ENCODE measurements at places on chromosomes 3 and 15.
A peak's percentile ranks its signal among the peaks of the same experiment; 100 is the strongest.

- no peak for DNase-seq
Observed at GRCh38 chr15:63834500-63835210, 907 bp upstream of the HERC1 start.

GRCh38 chr15:71666763-71667620, 143.4 kb upstream of the NR2E3 start:
- no peak for DNase-seq

GRCh38 chr3:194773216-194773615, 87.5 kb downstream of the FAM43A start:
- DNase-seq, result no peak

DNA sequence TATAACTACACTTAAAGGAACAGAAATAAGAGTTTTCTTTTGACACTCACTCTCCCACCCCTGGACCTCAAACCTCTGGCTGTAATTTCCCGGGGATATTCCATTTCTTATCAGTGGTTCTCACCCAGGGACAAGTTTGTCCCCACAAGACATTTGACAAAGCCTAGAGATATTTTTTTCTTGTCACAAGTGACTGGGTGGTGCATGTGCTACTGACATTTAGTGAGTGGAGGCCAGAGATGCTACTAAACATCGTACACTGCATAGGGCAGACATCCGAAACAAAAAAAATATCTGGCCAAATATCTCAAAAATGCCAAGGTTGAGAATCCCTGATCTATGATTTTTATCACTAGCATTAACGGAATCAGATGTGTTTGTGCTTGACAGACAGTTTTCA, 168.0 kb upstream of the FRMD4B start:
- DNase-seq, result no peak

DNA sequence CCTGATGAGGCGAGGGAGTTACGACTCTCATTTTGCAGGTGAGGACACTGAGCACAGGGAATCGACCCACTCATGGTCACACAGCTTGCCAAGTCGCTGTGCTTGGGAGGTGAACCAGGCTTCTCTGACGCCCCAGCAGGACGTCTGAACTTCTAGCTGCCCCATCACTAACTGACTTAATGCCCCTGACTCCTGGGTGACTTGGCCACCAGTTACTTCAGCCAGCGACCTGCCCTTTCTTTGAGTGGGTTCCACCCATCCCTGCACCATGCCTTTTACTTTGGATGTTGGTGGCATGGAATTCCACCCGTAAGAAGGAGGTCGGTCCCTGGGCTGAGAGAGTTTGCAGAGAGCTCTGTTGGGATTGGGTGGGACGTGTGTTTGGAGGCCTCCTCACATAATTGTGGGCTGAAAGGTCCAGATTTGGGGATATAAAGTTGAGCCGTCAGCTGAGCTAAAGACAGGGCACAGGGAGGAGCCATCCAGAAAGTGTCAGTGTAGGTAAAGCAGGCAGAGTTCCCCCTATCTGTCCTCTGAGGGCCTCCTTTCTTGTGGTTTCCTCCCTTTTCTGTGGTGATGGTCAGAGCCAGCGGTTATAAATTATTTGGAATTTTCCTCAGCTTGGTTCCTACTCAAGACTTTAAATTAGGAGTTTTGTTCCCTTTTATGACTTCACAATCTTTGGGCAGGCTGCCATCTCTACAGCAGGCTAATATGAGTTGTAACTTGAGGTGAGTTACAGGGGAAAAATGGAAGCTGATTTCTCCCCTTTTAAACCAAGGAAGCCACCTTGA, 55.0 kb downstream of the FLNB start:
- DNase-seq, result no peak

DNA sequence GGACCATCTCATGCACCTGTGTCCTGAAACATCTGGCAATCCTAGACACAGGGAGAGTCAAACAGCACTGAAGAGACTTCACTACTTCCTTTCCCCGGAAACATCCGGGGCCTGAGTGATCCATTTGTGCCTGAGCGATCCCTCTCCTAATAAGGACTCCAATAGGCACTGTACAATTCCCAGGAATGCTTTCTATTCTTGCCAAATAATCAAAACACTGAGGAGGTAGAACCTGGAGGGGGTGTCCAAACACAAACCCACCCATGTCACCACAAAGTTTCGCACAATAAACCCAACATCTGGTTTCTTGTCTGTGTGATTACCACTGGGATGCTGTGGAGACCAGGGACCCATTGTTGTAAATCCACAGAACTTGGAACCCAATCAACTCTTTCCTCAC, 205.0 kb downstream of the OPA1 start:
- no peak for DNase-seq

- no peak for DNase-seq
Observed at GRCh38 chr15:77609558-77609957, 23.2 kb downstream of the LINGO1 start.

DNA sequence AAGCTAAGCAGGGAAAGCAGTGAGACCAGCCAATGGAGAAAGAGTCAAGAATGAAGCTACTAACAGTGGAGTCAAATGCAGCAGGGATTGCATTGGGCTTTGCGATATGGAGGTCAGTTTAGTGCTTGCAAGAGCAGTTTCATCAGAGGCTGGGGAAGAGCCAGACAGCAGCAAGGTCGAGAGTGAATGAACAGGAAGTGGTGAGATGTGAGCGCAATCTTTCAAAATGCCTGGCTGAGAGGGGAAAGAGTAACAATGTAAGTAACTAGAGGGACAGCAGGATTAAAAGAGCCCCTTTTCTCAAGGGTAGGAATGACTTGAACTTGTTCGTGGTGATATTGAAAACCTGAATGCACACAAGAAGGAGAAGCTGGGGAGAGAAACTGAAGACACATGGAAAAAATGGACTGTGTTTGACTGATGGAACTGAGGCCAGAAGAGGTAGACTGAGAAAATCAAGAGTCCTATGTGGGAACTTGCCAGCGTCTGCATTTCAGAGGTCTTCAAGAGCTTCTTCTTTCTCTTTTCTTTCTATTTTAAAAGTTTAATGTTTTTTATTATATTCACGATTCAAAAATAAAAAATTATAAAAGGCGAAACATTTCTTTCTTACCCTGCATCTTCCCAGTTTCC, 30.6 kb upstream of the GPR160 start:
- DNase-seq, result no peak

GRCh38 chr3:13828501-13829265, 51.2 kb downstream of the WNT7A start:
- no peak for DNase-seq

DNA sequence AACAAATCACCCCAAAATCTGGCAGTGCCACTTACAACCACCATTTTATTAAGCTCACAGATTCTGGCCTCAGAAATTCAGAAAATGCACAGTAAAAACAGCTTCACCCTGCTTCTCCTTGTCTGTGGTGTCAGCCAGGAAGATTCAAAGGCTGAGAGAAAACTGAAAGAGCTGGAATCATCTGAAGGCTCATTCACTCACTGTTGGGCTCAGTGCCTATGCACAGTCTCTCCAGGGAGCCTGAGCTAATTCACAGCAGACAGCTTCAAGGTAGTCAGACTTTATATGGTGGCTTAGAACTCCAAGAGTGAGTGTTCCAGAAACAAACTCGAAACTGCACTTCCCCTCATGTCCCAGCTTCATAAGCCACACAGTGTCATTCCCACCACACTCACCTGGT, 16.5 kb upstream of the PLOD2 start:
- no peak for DNase-seq

DNA sequence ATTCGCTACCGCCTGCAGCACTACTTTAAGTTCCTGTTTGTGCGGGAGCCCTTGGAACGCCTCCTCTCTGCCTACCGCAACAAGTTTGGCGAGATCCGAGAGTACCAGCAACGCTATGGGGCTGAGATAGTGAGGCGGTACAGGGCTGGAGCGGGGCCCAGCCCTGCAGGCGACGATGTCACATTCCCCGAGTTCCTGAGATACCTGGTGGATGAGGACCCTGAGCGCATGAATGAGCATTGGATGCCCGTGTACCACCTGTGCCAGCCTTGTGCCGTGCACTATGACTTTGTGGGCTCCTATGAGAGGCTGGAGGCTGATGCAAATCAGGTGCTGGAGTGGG, 995 bp downstream of the CHST14 start:
- peak; percentile 52 for DNase-seq

GRCh38 chr3:11637901-11638458, 5.7 kb downstream of the VGLL4 start:
- no peak for DNase-seq

- no peak for DNase-seq
Observed at GRCh38 chr3:147462856-147463255, 53.7 kb downstream of the ZIC1 start.

GRCh38 chr15:55791551-55792400, 48.8 kb upstream of the PRTG start:
- DNase-seq, result peak; percentile 19

GRCh38 chr15:63023351-63023945, 19.1 kb upstream of the TPM1 start:
- no peak for DNase-seq

DNA sequence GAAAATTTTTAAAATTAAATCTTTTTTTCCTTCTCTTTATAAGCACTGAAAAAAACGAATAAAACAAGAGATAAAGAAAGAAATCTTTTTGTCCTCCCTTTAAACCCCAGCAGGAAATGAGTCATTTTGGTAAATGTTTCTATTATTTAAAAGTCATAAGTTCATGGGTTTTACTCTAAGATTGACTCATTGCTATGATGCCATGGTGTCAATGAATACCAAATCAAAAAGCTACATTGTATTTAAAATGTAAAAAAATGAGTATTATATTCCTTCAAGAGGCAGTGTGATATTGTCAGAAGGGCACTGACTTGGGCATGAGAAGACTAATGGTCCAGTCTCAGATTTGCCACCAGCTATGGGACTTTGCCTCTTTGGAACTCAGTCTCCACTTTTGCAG, 303.4 kb upstream of the DNAJC19 start:
- DNase-seq, result peak; percentile 44

- DNase-seq, result peak; percentile 95
Observed at GRCh38 chr3:124986192-124987143, 51.9 kb upstream of the MUC13 start.

GRCh38 chr15:83207009-83207659, 489 bp downstream of the HDGFL3 start:
- DNase-seq, result peak; percentile 27

GRCh38 chr15:83999396-84000135, 236.0 kb upstream of the GOLGA6L4 start:
- peak; percentile 85 for DNase-seq

DNA sequence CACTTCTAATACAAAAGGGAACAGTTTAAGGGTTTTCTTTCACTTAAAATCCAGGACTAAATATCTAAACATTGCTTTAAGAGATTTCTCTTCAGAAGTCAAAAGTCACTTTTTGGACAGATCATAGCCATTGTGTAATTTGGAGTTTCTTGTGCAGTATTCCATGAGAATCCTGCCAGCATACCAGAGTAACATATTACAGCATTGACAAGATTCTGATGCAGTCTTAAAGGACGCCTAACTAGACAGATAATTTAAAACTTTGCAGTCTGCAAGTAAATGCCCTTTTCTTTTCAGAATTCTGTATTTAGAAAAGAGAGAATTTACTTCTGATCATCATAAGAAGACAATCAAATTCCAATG, 17.5 kb upstream of the IGSF10 start:
- no peak for DNase-seq

DNA sequence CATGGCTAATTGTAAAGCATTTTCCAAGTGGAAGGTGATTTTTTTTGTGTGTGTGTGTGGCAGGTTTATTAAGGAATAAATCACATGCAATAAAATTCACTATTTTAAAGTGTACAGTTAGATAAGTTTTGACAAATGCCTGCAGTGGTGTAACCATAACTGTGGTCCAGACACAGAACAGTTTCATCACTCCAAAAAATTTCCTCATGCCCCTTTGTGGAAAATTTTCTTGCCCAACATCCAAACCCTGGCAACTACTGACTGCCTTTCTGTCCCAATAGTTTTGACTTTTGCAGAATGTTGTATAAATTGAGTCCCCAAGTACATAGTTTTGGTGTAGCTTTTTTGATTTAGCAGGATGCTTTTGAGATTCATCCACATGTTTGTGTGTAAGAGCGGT, 135.1 kb upstream of the KLHL25 start:
- no peak for DNase-seq

GRCh38 chr15:29067949-29068348, 182.2 kb downstream of the APBA2 start:
- no peak for DNase-seq

DNA sequence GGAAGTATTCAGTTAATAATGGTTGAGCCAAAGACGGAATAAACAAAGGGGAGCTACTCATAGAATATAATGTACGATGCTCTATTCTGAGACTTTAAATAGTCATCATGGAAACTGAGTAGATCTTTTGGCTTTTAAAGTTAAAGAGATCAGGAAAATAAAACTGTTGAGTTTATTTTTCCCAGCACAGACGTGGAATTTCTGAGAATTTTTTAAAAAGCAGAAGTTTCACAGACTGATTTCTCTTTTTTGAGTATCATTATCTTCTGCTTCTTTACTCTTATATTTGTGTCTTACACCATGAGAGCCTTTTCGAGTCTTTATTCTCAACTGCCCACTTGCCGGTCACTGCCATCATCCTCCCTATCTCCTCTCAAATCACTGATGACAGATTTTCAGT, 13.2 kb downstream of the P2RY14 start:
- no peak for DNase-seq

GRCh38 chr15:64774629-64775493, 528 bp downstream of the RBPMS2 start:
- DNase-seq, result no peak

GRCh38 chr3:14687360-14687759, 12.4 kb downstream of the C3orf20 start:
- DNase-seq, result no peak

DNA sequence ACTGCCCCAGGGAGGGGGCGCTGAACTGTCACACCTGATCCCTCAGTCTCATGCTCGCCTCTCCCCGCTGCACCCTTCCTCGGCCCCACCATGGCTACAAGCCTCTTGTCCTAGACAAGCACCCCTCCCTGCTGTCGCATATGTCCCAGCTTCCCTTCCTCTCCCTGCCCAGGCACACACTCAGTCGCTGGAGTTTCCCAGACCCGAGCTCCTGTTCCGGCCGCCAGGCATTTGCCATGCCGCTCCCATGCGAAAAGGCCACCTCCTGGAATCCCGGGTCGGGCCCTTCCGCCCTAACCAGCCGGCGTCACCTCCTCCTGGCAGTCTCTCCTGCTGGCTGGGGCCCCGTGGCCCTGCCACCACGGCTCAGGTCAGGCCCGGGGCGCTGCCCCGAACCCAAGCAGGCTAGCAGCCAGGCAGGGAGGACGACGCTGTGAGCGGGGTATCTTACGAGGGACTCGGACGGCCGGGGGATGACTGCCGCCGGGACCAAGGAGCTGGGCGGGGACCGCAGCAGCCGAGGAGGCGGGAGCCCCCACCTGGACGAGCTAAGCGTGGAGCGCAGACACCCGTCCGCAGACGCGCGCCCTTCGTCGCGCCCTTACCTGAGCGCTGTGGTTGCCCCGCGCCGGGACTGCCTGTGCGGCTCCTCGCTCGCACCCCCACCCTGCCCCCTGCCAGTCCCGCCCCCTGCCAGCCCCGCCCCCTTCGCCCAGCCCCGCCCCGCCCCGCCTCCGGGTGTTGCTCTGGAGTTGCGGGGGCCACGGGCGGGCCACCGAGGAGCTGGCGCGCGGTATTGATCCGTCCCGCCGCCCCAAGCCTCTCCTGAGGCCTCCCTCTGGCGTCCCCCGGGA, at the start of gene ALS2CL:
Gene ALS2CL (minus strand): TSS at position 642 of the 854 bp plus-strand sequence. CDS start 4,239 bp downstream, outside the sequence.
- peak; percentile 27 for DNase-seq

- DNase-seq, result peak; percentile 51
Observed at GRCh38 chr3:127865941-127866340, 43.6 kb upstream of the MGLL start.

All from ACHN (cell line).